ENCODE measurements at places on chromosomes 13 and 19. TPM values are rescaled to one million over a fixed set of nuclear protein-coding genes. Genes with fewer than 3 reads are reported as not detected.
A peak's percentile ranks its signal among the peaks of the same experiment; 100 is the strongest.

DNA sequence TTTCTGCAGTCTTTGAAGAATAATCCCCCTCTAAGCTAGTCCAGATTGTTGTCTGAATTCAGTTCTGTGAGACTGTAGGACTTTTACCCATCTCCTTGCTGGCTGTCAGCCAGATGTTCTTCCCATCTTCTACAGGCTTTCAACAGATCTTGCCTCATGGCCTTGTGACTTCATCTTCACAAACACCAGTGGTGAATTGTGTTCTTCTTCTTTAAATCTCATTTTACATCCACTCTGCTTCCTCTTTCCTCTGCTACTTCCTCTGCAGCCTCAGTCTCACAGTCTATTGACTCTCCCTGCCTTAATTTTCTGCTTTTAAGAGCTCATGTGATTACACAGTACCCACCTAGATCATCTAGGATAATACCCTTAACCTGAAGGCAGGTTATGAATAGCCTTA is 859.0 kb upstream of the SLITRK1 start:
- H3K36me3 ChIP-seq = no peaks in the 10 kb centered on the region
- DNase-seq = no peak
- H3K4me3 ChIP-seq = no peak overlapping the region
- no peaks in the 10 kb centered on the region for H3K27me3 ChIP-seq

- H3K36me3 ChIP-seq = no peaks in the 10 kb centered on the region
- DNase-seq = no peak
- no peaks in the 10 kb centered on the region for H3K27me3 ChIP-seq
Measured at GRCh38 chr13:46615888-46616531, 63.0 kb downstream of the LRCH1 start.

The ZNF805 gene
- 15.5 TPM for total RNA-seq

The UQCR11 gene
- total RNA-seq = 171 TPM

DNA sequence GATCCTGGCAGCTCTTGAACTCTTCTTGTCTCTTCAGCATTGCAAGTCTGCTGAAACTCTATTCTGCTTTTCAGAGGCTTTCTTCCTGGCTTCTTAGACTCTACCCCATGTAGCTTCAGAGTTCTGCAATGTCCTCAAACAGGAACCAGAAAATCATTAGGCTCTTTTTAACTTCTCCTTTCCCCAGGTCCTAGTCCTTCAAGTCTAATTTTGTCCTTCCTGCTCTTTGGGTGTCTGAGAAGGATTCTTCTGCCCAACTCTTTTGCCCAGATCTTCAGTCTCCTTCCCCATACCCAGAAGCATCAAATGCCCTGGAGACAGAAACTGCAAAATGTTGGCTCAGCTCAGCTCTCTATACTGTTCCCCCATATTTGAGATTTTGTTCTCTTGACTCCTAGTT is 50.0 kb upstream of the CALM3 start:
- no peak for DNase-seq
- no peaks in the 10 kb centered on the region for H3K4me1 ChIP-seq
- H3K27me3 ChIP-seq = peaks cover 23% of the 10 kb centered on the region
- H3K36me3 ChIP-seq = no peaks in the 10 kb centered on the region
- no peak overlapping the region for H3K27ac ChIP-seq
- no peak overlapping the region for H3K4me3 ChIP-seq

DNA sequence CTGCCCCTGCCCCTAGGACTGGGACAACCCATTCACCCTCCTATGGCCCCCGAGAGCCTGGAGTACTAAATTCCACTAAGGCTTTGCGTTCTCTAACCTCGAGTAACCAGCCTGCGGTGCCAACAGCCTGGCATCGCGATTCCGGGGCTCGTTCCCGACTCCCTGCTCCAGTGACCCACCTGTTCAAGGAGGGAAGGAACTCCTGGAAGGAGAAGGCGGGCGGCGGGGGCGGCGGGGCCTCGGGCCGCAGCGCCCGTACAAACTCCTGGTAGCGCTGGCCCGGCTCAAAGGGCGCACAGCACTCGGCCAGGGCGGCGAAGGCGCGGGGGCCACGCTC is 6.3 kb downstream of the GMIP start:
- peaks cover 30% of the 10 kb centered on the region for H3K36me3 ChIP-seq
- H3K27me3 ChIP-seq = no peaks in the 10 kb centered on the region
- H3K4me1 ChIP-seq = no peaks in the 10 kb centered on the region
- DNase-seq = no peak

GRCh38 chr13:39603424-39603947 is 493 bp upstream of the LHFPL6 start:
- peak overlapping the region; percentile 88 for H3K4me3 ChIP-seq
- peaks cover 37% of the 10 kb centered on the region for H3K27me3 ChIP-seq
- peak; percentile 73 for DNase-seq
- peak overlapping the region; percentile 40 for H3K27ac ChIP-seq
- H3K36me3 ChIP-seq = no peaks in the 10 kb centered on the region

The CELF5 gene
- 2.6 TPM for total RNA-seq

DNA sequence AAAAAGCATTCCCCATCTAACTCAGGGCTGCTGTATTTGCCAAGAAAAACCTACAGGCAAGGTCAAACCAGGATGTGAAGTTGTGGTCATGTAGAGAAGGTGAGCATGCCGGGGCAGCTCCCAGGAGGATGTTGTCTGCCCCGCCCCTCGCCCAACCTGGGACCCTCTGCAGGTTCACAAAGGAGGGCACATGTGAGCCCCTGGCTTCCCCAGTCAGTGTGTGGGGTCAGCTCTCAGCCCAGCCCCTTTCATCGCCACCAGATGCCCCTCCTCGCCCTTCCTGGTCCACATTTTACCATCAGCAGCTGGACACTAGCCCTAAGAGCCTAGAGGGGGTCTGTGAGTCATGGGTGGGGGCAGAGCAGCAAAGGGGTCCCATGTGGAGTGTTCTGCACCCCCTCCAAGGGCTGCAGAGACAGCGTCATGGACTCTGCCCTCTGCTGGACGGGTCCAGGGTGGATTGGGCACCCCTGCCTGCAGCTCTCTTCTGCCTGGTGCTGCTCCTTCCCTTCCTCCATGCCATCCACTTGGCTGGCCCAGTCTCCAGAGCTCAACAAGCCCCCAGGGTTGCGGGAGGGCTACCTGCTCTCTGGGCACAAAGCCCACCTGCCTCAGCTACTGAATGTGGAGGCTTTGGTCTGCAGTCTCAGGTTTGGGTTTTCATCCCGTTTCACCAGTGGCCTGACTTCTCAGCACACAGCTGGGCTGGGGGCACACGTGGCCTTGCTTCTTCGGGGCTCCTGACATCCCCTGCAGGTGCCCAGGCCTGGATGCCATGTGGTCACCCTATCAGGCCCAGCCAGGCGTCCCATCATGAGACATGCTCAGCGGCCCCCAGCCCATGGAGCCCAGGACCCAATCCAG is 3.7 kb downstream of the PLEKHF1 start:
- H3K4me3 ChIP-seq = no peak overlapping the region
- H3K27ac ChIP-seq = no peak overlapping the region
- DNase-seq = no peak
- H3K36me3 ChIP-seq = no peaks in the 10 kb centered on the region
- H3K4me1 ChIP-seq = peaks cover 4% of the 10 kb centered on the region

DNA sequence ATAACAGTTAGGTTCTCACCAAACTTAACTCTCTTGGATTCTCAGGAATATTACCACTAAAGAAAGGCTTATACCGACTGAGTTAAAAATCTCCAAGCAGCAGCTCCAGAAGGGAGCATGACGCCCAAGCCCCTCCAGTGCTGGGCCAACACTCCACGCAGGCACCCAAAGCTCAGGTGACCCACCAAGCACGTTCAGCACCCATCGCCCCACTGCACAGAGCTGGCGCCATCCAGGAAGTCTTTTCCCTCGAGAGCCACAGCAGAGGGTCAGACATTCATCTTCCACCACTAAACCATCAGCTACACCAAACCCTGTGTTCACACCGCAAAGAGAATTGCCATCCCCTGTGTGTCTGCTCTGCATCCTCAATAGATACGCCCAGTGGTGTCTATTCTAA is 65.7 kb downstream of the SOX1 start:
- no peaks in the 10 kb centered on the region for H3K4me1 ChIP-seq
- no peak overlapping the region for H3K4me3 ChIP-seq
- H3K36me3 ChIP-seq = no peaks in the 10 kb centered on the region
- no peak overlapping the region for H3K27ac ChIP-seq
- no peak for DNase-seq

The C2CD4C gene
- 5.6 TPM for total RNA-seq

- DNase-seq = peak; percentile 62
- no peak overlapping the region for H3K27ac ChIP-seq
Measured at GRCh38 chr13:112775791-112776279, 86.0 kb downstream of the ATP11A start.

The CYP2S1 gene
- total RNA-seq = 12.2 TPM

DNA sequence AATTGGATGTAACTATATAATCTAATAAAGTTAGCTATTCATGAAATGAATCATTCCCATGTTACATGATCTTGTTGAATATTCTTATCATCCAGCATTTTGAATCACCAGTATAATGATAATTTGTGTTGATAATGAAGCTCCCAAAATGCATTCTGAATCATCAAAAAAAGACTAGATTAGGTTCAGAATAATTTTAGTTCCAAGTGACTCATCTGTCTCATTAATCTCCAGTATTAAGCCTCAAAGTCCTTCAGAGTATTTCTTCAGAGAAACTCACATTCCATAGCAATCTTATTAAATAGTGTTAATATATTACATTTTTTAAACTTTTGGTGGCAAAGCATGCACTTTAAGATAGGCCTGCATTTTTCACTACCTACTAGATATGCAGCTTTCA is 207.5 kb downstream of the SLITRK5 start:
- H3K4me1 ChIP-seq = no peaks in the 10 kb centered on the region
- no peak overlapping the region for H3K27ac ChIP-seq
- H3K27me3 ChIP-seq = no peaks in the 10 kb centered on the region
- H3K4me3 ChIP-seq = no peak overlapping the region
- DNase-seq = no peak

The GARIN5A gene
- total RNA-seq = 6.4 TPM

GRCh38 chr13:79775830-79776229 is 294.9 kb downstream of the NDFIP2 start:
- no peaks in the 10 kb centered on the region for H3K36me3 ChIP-seq
- no peak overlapping the region for H3K27ac ChIP-seq
- H3K4me3 ChIP-seq = no peak overlapping the region
- peaks cover 17% of the 10 kb centered on the region for H3K4me1 ChIP-seq

The SELENOV gene
- total RNA-seq = 8.7 TPM

DNA sequence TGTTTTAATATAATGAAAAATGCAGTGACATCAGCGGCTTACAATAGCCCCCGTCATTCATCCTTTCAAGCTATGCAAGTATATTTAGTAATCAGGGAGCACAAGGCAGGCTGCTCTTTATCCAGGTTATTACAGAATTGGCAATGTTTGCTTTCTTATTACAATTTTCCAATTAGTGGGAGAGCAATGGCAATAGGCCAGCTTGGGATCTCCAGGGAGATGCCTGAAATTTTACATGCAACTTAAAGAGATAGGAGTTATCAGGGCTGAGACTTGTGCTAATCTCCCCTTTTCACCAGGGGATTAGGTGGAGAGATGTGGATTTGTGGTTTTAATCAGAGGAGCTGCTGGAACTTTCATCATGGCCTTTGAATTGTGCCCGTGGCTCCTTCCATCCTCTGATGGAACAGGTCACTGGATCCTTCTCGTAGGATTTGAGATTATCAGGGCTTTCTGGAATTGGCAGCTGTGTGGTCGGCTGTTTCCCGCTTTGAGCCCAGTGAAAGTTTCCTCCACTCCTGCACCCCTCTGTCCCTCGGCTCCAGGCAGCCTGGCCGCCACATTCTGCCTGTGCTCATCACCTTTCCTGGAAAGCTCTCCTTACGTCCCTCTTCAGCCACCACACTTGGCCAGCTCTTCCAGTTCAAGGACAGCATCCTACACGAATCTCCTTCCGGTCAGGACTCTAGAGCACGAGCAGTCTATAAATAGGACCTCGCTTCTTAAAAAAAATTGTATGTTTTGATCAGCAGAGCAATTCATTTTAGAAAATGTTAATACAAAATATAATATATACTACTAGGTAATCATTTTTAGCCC is 47.0 kb downstream of the CBY2 start:
- H3K4me1 ChIP-seq = peaks cover 9% of the 10 kb centered on the region
- peaks cover 5% of the 10 kb centered on the region for H3K27me3 ChIP-seq
- H3K4me3 ChIP-seq = no peak overlapping the region
- DNase-seq = peak; percentile 53
- H3K36me3 ChIP-seq = no peaks in the 10 kb centered on the region
- H3K27ac ChIP-seq = no peak overlapping the region

DNA sequence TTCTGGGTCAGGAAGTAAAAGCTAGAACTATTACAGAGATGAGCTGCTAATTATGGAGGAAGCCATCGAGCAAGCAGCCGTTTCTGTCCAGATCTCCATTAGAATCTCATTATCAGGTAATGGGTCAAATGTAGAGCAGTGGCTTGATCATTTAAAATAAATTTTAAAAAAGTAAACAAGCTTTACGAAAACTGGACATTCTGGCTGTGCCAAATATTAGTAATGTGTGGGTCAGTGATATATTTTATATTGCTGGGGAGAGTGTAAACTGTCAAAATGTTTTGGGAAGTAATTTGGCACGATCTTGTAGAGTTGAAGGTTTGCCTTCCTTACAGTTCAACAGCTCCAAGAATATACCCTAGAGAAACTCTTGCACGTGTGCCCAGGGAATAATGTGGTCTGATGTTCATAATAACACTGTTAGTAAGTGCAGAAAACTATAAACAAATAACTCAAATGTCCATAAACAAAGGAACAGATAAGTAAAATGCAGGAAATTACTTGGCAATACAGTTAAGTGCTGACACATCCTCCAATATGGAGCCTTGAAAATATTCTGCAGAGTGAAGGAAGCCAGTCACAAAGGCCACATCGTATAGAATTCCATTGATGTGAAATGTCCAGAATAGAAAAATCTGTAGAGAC is 127.2 kb upstream of the UBL3 start:
- H3K27me3 ChIP-seq = no peaks in the 10 kb centered on the region
- H3K27ac ChIP-seq = no peak overlapping the region
- H3K4me1 ChIP-seq = no peaks in the 10 kb centered on the region
- DNase-seq = no peak
- H3K4me3 ChIP-seq = no peak overlapping the region

DNA sequence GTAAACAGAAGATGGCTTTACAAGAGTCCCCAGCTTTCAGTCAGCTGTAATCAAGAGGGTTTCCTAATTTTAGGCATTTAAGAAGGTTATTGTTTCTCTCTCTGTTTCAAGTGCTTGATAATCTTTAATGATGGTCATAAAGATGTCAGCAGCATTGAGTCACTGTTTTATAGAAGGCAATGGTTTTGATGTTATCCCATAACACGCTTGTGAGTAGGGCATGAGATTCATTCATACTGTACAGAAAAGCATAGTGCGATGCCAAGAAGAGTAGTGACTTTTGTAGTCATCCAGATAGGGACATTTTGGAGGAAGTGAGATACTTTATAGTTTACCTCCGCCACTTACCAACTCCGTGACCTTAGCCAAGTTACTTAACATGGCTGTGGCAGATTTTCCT is 364.2 kb upstream of the SLC10A2 start:
- H3K27ac ChIP-seq = no peak overlapping the region
- no peaks in the 10 kb centered on the region for H3K36me3 ChIP-seq
- DNase-seq = no peak
- no peaks in the 10 kb centered on the region for H3K4me1 ChIP-seq
- H3K4me3 ChIP-seq = no peak overlapping the region
- H3K27me3 ChIP-seq = no peaks in the 10 kb centered on the region

All from endodermal cell (in vitro differentiated cells).